D721Med (cell line): ENCODE measurements at places on chromosomes 7 and 10.

GRCh38 chr7:27107391-27108381, 5.2 kb upstream of the HOXA2 start:
- no peak for DNase-seq

DNA sequence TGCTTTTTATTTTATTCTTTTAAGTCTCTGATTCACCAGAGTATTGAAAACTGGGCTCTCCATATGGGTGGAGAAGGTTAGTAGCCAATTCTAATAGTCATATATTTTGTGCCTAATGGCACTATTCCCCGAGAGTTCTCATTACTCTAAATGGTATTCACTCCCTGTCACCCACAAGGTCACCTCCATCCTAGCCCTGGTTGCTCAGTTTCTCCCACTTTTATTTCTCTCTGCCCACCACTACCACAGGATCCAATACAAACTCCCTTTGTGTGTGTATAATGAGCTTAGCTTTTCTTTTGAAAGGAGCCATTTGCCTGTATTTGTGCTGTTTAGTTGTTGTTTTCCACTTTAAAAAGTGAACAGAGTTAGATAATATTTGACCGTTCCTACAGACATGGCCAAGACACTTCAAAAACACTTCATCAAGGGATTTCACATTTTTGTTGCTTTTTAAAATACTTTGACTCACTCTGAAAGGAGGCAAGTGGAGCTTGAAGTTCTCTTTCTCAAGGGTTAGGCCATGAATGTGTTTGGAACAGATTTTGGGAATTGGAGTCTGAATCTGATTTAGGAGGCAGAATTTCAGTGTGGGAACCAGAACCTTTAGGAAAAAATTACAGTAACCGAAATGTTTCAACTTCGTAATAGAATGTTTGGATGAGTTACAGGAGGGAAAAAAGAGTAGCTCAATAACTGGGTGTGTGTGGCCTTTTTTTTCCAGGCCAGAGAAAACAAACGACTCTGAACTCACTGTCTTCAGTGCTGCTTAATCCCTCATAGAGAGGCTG, 321.3 kb downstream of the BICC1 start:
- no peak for DNase-seq

GRCh38 chr7:99021941-99022560, 121.9 kb downstream of the SMURF1 start:
- no peak for DNase-seq

GRCh38 chr7:80611779-80612178, 26.7 kb upstream of the CD36 start:
- DNase-seq = no peak

DNA sequence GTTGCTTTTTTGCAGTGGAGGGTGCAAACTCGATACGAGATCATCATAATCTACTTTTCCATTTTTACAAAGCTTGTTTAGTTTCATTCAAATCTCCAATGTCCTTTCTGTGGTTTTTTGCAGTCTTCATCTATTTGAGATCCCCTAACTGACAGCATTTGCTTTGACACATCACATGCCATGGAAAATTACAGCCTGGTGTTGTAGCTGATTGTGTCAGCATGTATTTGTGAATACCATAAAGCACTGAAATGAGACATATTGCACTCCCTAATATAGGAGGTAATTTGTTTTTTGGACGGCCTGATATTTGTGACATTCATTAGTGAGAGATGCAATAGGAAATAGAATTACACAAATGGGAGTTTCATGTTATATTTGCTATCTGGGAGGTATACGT, 620.8 kb downstream of the KCNMA1 start:
- no peak for DNase-seq

DNA sequence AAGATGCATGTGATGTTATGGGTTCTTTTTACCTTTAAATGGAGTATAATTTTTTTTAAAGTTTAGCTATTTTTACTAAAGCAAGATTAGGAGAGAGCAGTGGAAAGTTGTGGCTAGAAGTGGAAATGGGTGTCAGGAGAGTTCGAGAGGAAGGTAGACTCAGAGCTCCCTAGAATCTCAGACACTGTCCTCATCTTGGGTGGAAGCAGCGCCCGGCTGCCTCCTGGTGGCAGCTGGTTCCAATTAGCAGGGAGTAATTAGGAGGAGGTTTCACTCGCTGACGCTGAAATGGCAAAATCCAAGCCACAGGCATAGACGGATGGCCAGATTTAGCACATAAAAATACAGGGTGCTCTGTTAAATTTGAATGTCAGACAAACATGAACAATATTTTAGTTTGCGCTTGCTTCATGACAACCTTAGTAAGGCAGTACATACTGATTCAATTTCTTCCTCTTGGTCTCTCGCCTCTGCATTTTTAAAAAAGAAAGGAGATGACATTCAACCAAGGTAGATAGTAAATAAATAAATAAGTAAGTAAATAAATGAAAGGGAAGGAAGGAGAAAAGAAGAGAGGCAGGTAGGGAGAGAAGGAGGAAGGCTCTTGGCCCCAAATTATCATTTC, 58.5 kb downstream of the LGI1 start:
- DNase-seq = no peak

DNA sequence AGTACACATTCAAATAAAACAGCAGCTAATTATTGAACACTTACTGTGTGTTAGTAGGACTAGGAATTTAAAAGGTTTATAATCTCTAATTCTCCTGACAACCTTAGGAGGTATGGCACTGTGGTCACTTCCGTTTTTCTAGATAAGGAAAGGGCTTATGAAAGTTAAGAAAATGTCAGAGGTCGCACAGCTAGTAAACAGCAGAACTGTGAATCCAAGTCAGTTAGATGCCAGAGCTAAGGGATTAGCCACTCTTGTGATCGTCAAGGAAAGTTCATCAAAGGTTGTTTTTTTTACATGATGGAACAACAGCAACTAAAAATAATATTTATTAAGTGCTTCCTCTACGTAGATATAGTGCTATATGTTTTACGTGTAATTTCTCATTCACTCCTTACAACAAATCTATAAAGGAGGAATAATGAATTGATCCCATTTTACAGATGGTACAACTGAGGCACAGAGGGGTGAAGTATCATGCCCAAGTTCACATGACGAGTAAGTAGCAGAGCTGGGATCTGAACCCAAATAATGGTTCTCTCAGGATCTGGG, 84.9 kb downstream of the NAMPT start:
- DNase-seq = no peak

GRCh38 chr10:43012578-43012977, 64.3 kb upstream of the RET start:
- no peak for DNase-seq

- no peak for DNase-seq
Measured at GRCh38 chr10:115861455-115861854, 411.6 kb downstream of the GFRA1 start.

DNA sequence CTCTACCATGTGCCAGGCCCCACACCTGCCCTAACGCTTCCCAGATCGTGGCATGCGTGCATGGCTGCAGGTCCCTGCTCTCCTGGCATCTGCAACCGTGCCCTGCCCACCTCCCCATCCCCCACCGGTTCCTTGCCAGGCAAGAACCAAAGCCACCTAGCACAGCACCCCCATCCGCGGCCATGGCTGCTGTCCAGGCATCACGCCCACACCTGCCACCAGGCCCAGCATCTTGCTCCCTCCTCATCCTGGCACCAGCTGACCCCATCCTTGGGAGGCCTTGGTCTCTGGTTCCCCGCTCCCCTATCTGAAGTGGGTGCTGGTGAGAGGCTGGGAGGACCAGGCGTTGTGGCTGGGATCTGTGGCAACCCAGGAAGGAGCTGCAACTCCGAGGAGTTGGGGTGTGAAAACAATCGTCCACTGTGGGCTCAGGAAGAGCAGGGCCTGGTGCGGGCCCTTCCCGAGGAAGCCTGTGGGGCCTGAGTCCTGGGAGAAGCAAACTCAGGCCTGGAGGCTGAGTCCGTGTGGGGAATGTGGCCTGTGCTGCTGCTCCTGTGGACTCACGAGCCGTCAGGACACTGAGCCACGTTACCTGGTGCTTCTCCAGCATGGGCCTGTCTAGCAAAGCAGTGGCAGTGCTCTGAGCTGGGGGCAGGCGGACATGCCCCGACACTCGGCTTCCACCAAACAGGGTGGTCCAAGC, 417.1 kb downstream of the DNAJB6 start:
- DNase-seq = no peak

DNA sequence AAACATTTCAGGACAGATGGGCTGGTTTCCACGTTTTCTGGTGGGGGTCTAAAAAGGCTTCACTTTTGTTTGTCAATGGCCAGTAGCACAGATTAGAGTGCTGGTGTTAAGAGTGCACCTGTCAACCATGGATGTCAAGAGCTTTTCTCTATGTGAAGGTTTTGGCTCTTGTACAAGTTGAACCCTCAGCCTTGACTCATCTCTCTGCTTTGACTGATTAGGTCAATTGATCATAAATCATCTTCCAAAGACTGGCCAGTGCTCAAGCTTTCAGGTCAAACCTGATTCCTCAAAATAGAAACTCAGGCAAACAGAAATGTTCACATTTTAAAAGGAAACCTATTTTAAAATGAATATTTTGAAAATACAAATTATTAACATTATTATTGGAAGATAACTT, 59.6 kb upstream of the SP4 start:
- DNase-seq = no peak
